Ecto neural progenitor cell (in vitro differentiated cells): ENCODE measurements at places on chromosomes 6 and 20.
A peak's percentile ranks its signal among the peaks of the same experiment; 100 is the strongest.

- no peak for DNase-seq
These were observed 839.5 kb downstream of the FRK start for GRCh38 chr6:115221198-115221597.

GRCh38 chr6:41604006-41604405 is 34.3 kb upstream of the MDFI start:
- DNase-seq: no peak

GRCh38 chr20:9550871-9551270 is 36.5 kb downstream of the LAMP5 start:
- no peak for DNase-seq

DNA sequence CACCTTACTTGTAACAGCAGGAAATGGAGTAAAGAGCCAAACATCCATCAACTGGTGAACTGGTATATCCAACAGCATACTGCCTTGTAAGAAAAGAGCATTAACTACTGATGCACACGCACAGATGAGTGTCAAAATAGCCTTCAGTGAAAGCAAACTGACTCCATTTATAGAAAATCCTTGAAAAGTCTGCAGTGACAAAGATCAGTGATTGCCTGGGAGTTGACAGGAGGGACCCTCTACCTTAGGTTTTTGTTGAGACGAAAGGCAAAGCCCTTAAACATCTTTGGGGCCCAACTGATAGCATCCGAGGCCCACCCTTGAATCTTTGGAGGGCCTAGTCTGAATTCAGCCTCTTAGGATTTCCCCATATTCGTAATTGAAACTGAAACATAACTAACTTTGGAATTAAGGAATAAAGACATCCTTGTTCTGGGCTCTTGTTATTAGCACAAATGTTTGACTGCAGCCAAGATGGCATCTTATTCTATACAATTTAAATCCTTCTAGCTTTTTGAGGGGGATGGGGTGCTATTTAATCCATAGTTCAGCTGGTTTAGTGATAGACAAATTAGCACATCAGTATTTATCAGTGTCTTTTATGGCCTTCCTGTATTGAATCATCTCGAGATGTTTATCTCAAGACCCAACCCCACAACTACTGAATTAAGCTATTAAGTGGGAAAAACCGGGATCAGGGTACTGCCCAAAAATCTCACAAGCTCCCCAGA is 13.0 kb downstream of the FBXO5 start:
- no peak for DNase-seq

- no peak for DNase-seq
These were observed 64.0 kb downstream of the RSPO3 start for GRCh38 chr6:127182501-127182900.

- DNase-seq: no peak
These were observed 82.2 kb upstream of the OPRM1 start for GRCh38 chr6:153956808-153957207.

DNA sequence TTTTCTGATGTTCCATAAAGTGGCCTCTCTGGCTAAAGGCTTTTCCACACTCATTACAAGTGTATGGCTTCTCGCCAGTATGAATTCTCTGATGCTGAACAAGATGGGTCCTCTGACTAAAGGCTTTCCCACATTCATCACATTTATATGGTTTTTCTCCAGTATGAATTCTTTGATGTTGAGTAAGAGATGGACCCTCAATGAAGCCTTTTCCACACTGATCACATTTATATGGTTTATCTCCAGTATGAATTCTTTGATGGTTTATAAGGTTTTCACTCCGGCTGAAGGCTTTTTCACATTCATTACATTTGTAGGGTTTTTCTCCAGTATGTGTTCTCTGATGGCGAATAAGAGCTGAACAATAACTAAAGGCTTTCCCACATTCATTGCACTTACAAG is 20.4 kb downstream of the ZNF184 start:
- DNase-seq: no peak

GRCh38 chr6:118743746-118744145 is 92.4 kb upstream of the CEP85L start:
- DNase-seq: no peak

- no peak for DNase-seq
These were observed 61.2 kb upstream of the BHLHE23 start for GRCh38 chr20:63067721-63068560.

DNA sequence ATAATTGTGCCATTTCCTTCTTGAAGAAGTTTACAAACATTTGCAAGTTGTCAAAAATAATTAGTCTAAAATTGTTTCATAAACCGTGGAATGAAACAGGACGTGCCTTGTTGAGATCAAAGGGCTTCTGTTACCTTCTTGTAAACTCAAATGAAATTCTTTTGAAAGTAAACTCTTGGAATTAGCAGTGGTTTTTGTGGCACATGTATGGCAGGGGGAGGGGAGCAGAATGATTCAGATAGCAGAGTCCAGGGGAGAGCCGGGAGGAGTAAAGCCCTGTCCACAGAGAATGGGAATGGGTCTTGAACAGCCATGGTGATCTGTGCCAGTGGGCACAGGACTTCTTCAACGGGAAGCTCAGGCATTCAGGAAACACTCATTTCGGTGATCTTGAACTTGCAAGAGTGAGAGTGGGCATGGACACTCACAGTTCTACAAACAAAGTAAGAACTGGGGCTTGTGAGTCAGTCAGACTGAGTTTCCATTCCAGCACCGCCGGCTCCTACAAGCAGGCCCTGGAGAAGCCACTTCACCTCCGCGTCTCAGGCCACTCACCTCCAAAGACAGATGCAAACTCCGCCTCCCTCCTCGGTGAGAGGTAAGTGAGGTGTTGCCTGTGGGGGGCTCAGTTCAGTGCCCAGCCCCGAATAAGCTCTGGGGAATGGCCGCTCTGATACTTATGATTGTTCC is 143.1 kb downstream of the CDH26 start:
- no peak for DNase-seq

DNA sequence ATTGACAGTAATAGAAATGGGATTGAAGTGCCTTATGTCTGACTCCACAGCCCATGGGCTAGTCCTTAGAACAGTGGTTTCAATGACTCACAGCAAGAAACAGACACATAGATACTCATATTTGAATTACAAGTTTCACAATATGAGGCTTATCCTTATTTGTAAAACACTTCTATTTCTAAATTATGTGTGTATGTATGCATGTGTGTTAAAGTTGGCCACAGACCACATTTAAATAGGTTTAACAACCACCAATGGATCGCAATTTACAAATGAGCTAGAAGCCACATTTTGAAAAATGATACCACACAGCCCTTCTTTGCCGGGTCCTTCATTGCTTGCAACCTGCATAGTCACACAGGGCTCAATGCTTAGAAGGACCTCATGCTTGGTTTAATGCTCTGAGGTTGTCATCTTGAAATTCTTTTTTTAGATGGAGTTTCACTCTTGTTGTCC is 157.8 kb upstream of the PREP start:
- no peak for DNase-seq

GRCh38 chr20:58039274-58040092 is 189.0 kb downstream of the ANKRD60 start:
- DNase-seq: peak; percentile 23

DNA sequence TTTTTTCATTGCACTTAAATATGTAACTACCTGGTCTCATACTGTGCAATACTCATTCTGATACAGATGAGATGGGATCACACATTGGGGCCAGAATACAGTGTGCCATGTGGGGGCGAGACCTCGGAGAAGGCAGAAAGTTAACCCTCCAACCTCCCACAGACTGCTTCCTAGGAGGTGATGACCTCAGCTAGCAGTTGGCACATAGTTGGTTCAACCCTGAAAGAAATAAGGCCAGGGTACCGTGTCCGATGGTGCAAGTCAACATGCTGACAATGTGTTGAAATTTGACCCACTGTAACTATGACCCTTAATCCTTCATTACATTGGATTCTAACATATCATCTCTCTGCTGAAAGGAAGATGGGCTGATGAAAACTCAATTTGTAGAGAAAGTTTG is 61.9 kb downstream of the GJA10 start:
- DNase-seq: no peak

DNA sequence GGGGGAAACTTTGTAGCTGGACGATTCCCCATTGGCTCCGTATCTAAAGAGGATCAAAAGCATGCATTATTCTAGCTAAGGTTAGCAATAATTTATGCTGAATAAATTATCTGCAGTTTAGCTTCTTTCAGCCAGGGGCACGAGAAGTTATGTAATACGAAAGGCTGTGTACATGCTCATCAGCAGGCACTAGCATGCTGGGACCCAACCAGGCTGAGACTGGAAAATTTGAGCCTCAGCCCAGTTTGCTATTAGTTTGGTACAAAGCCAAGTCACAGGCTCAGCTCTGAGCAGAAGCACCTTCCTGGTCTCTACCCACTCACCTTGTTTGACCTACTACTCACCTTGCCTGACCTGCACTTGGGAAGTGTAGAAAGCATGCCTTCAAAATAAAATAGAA is 328.1 kb upstream of the ARID1B start:
- no peak for DNase-seq

GRCh38 chr20:12410783-12411182 is 493.1 kb downstream of the BTBD3 start:
- DNase-seq: no peak

DNA sequence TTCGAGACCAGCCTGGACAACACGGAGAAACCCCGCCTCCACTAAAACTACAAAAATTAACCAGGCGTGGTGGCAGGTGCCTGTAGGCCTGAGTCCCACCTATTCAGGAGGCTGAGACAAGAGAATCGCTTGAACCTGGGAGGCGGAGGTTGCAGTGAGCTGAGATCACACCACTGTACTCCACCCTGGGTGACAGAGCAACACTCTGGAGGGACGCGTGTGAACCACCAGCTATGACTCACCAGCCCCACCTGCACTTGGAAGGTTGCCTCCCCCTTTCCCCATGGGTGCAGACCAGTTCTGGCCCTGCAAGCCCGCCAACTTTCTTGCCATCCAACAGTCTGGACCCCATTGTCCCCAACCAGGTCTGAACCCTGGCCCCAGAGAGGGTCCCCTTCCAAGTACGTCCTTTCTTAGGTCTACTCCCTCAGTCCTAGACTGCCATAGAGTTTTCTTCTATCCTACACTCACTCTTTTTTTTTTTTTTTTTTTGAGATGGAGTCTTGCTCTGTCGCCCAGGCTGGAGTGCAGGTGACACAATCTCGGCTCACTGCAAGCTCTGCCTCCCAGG is 29.2 kb downstream of the ATP9A start:
- DNase-seq: no peak

DNA sequence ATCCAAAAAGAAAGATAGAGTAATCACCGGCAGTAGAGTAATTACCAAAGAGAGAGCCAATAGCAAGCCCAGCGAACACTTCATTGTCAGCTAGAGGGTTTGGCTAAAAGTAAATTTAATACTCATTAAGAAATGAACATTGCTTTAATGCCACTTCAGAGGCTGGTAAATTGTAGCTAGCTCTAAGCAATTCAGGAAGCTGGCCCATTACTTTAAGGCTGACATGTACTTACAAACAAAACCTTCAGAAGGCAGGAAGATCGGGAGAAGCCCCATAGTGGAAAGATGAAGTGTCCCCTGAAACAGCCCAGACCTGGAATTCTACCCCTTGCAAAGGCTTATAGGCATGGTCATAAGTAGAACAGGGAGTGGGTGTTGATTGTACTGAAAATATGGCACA is 396.6 kb upstream of the ID4 start:
- no peak for DNase-seq

DNA sequence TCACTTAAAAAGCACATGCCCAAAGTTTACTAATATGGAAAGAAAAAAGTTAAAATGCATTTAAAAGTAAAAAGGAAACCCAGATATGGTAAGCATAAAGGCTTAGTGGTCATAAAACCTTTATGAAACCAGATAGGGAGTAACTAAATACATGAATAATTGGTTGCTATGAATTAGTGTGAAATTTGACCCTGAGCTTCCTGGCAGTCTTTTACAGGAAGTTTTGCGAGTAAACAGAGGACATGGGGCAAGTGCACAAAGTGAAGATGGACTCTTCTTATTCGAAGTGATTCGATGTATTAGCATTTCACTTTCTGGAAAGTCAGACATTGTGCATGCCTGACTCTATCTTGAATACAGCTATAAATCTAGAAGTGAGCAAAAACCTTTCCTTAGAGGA is 90.9 kb upstream of the MLIP start:
- DNase-seq: no peak

- no peak for DNase-seq
These were observed 33.0 kb upstream of the SPDEF start for GRCh38 chr6:34589140-34589539.

- DNase-seq: no peak
These were observed 37.6 kb downstream of the NRN1 start for GRCh38 chr6:5968817-5969734.

DNA sequence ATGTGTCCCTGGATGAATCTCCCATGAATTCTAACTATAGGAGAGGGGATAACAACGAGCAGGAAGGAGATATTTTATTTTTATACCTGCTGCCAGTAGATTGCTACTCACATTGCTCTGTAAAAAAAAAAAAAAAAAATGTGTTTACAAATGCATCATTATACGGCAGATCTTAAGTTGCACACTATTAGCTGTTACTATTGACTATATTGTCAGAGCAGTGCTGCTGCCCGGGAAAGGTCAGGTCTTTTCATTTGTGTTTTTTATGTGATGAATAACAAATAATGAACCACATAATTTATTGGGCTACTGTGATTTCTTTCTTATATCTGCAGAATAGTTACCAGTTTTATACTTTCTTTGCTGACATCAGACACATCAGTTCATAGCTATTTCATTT is 393.3 kb downstream of the C6orf118 start:
- no peak for DNase-seq

DNA sequence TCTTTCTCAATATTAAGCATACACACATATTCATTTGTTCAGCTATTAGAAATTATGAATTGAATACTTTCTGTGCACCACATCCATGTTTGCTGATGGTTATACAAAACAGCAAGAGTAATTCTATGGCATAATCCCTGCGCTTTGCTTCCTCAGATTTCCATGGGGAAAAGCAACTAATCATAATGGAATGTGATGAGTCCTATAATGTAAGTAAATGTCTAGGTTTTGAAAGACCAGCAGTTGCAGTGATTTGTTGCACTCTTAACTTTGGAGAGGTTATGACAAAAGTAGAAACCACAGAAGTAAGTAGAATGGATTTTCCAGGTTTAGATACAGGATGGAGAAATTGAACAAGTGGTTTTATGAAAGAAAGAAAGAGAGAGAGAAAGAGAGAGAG is 652.1 kb downstream of the CBLN4 start:
- DNase-seq: no peak

- DNase-seq: no peak
These were observed 151.9 kb downstream of the CDKAL1 start for GRCh38 chr6:20686142-20686541.
